ENCODE measurements at places on chromosomes 16 and 17.

DNA sequence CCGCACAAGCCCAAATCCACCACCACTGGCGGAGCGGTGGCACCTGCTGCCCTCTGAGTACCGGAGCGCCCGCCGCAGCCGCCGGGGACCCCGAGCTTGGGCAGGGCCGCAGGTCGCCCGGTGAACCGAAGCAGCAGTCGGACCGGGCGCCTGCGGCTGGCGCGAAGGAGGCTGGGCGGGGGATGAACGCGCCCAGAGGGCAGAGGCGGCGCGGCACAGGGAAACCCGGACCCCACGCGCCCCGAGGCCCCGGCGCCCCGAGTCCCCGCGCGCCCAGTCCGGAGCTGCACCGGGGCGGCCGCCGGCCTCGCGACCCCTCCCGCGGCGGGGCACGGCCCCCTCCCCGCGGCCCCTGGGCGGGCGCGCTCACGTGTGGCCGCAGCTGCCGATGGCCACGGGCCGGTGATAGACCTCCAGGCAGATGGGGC lies 393 bp downstream of the RNF166 start:
- DNase-seq, result no peak

- no peak for DNase-seq
Measured at GRCh38 chr17:29546085-29546484, 20.8 kb downstream of the ABHD15 start.

GRCh38 chr16:66129196-66129595 lies 237.3 kb upstream of the CDH5 start:
- no peak for DNase-seq

GRCh38 chr16:28499854-28500253 lies 5.4 kb downstream of the APOBR start:
- no peak for DNase-seq

DNA sequence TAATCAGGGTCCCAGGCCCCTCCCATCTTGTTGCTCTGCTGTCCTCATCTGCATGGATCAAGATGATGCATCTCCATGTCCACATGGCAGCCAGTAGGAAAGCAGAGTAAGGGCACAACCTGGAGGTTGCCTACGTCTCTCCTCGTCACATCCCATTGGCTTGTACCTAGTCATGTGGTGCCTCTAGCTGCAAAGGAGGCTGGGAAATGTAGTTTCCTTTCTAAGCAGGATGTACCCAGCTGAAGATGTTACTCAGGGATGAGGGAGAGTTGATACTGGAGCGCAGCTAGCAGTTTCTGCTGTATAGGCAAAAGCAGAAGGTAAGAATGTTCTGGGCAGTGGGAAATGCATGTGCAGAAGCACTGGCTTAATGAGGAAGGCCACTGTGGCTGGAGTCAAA lies 20.8 kb downstream of the ABCC1 start:
- DNase-seq, result no peak

DNA sequence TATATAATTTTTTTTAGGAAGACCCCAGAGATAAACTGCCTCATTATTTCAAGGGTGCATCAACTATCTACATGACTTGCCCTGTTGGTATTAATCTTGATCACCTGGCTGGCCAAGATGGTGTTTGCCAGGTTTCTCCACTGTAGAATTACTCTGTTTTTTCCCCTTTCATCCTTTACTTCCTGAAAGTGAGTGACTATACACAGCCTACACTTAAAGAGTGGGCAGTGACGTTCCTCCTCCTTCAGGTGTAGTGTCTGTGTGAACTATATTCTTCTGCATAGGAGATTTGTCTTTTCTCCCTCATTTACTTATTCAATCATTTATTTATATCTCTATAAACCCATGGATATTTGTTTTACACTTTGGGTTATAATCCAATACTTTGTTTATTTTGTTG lies 246.7 kb downstream of the IRF8 start:
- no peak for DNase-seq

DNA sequence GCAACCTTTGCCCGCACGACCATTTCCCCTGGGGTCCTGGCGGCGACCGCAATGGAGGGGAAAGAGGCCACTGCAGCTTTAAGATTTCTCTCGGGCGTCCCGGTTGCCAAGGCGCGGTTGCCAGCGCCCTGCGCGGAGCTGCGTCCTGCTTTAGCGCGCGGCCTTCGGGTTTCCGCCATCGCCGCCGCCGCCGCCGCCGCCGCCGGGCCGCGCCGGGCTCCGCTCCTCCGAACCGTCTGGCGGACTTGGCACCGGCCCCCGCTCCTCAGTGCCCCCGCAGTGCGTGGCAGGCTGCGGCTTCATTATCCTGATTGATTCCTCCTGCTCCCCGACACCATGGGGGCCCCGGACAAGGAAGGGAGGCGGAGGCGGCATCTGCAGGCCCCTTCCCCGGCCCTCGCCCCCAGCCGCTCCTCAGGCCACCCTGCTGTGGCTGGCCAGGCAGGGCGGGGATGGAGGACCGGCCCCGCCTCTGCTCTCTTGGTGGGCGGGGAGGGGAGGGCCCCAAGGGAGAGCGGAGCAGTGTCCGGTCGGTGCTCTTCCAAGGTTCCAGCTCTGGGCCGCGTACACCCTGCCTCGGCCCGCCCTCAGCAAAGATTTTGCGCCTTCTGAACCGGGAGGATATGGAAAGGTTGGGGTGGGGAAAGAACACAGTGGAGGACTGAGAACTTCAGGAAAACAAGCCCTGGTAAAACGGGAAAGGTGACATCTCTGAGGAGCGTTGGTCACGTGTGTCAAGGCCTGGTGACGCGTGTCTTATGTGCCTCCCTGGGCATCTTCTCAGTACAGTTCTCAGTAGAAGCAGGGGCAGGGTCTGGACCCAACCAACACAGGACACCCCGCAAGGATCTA lies 34.0 kb downstream of the NEUROD2 start:
- no peak for DNase-seq

- DNase-seq, result no peak
Measured at GRCh38 chr17:63646488-63646806, 24.2 kb downstream of the MAP3K3 start.

- DNase-seq, result no peak
Measured at GRCh38 chr16:11175106-11175786, 80.8 kb downstream of the SOCS1 start.

- DNase-seq, result no peak
Measured at GRCh38 chr17:81573794-81574642, 21.9 kb upstream of the FAAP100 start.

- no peak for DNase-seq
Measured at GRCh38 chr17:80852476-80853015, 139.1 kb upstream of the CHMP6 start.

- DNase-seq, result no peak
Measured at GRCh38 chr16:72111657-72112451, 18.2 kb downstream of the DHX38 start.

- DNase-seq, result no peak
Measured at GRCh38 chr17:41865596-41865893, 322 bp upstream of the KLHL11 start.

- no peak for DNase-seq
Measured at GRCh38 chr17:7781429-7781828, 52.6 kb upstream of the KDM6B start.

DNA sequence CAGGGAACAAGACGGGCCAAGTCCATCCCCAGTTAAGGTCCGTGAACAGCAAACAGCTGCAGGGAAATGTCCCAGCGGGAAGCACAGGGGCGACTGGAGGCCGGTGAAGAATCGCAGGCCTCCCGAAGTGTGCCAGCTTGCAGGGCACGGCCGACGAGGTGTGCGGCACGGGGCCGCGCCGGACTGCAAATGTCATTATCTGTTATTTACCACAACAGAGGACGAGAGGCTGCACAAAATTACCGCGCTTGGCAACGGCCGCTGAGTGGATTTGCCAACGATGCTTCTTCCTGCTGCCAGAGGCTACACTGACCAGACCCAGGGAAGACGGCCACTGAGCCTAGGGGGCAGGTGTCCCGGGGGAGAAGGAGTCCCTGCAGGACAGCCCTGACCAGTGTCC lies 53.1 kb downstream of the RPH3AL start:
- no peak for DNase-seq

DNA sequence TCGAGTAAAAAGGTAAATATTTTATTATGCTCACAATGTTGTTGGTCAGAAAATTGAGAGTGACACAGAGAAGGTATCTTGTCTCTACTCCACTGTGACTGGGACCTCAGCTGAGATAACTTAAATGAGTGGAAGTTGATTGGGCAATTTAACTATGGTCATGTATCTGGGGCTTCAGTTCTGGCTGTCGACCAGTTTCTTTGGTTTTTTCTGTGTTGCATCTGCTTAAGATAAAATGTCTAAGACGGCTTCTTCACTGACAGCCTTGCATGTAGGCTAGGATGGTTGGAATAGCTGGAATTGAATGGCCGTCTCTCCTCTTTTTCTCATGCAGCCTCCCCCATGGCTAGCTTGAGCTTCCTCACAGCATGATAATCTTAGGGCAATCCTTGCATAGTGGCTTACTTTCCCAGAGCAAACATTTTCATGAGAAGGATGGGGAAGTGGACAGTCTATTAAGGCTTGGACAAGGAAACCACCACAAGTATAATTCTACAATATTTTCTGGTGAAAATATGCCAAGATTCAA lies 433.7 kb downstream of the KIF2B start:
- DNase-seq, result no peak

DNA sequence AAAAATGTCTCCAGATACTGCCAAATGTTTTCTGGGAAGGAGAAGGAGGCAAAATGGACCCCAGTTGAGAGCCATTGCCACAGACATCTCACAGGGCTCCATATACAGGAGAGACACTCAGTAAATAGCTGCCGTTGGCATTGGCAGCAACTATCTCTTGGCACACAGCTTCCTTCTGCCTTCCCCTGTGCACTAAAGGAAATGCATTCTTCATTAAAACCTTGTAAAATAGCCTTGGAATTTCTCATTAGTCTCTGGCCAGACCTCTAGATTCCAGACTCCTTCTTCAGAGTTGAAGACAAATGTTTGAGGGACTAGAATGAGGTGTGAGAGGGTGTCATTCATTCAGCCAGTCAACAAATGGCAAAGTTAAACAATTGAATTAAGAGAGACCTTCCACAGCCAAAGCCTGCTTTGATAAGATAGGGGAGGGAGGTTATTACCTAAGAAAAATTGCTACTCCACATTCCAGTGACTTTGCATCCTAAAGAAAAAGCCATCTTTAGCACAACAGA lies 223.9 kb upstream of the HS3ST3A1 start:
- no peak for DNase-seq

- no peak for DNase-seq
Measured at GRCh38 chr17:58691701-58692238, at the start of gene TEX14. Gene TEX14, minus strand, starts transcription at chr17:58692045. Its CDS starts 40,044 bp downstream, at chr17:58652001.

DNA sequence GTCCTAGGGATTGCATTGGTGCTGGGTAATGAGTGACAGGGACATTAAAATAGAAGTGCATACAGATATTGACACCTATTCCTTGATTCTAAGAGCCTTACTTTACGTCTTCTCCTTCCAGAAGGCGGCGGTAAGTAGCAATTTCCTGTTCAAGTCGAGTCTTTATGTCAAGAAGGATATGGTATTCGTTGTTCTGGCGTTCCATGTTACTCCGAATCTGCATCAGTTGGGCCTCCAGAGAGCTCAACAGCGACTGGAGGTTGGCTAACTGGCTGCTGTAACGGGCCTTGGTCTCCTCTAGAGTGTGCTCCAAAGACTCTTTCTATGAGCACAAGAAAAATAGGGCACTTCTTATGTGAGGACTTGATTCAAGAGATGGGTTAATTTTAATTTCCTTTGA lies 7.0 kb downstream of the KRT20 start:
- no peak for DNase-seq

DNA sequence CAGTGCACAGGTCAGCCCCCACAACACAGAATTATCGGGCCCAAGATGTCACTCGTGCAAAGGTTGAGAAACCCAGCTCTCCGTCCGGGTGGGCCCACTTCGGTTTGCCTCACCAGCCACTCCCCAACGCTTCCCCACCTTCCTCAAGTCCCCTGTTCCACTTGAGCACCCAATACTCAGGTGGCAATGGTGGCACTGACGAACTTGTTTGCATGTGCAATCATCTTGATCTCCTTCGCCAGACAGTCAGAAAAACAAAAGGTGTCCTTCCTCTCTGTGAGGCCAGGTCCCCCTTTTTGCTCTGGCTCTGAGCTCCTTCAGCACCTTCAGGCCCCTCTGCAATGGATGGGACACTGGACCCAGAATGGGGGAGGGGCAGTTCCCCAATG lies 3.7 kb downstream of the GGA2 start:
- no peak for DNase-seq

DNA sequence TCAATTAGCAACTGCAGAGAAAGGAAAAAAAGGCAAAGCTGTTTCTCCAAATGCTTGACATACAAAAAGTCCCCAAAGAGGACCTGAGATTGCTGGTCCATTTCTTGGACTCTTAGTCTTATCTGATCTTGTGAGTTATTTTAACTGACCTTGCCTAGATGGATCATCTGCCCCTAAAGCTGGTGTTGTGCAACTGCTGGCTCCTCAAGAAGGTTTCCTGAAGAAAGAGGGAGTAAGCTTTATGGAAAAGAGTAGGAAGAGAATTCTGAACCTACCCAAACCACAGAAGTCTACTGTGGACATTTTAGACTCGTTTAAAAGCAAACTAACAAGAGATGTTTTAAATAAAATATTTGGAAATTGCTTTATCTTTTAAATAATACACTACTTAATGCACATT lies 140.0 kb upstream of the HS3ST3A1 start:
- DNase-seq, result no peak

DNA sequence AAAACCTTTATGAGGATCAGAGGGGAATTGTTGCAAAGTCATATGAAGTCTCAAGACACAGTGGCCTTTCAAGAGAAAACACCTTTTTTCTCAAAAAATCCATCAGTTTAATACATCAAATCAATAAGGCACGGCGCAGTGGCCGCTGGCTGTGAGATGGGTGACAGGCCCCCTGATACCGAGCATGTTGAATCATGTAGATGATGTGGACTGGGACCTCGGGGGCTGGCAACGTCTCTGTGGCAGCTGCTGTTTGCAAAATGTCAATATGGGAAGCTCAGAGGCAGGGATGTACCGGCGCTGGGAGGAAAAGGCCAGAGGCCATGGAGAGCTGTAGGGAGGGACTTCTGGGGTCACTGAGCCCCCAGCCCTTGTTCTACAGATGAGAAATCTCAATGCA lies 169.1 kb downstream of the GSG1L start:
- DNase-seq, result no peak

GRCh38 chr16:11871193-11871592 lies 19.9 kb upstream of the RSL1D1 start:
- no peak for DNase-seq

Data from stimulated activated CD8-positive, alpha-beta memory T cell treated with anti-CD3 and anti-CD28 coated beads, Interleukin-4, amount 100 ng/mL, for 4 hours (primary cell).